ENCODE measurements at places on chromosomes 13 and 19.

DNA sequence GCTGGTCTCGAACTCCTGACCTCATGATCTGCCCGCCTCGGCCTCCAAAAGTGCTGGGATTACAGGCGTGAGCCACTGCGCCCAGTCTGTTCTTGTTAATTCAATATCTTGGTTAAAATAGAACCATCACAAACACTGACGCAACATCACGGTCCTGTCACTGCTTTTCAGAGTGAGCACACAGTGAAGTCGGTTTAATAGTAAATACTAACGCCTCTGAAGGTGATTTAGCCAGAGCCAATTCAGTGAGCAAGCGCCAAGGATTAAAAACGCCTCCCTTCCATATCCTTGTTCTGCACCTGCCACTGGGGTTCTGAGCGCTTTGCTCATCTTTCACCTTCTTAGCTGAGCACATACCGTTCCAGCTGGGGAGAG, 30.3 kb downstream of the LAMP1 start:
- no peak for DNase-seq

- DNase-seq: peak; percentile 52
These were observed 11.7 kb downstream of the NTN5 start for GRCh38 chr19:48660852-48661710.

DNA sequence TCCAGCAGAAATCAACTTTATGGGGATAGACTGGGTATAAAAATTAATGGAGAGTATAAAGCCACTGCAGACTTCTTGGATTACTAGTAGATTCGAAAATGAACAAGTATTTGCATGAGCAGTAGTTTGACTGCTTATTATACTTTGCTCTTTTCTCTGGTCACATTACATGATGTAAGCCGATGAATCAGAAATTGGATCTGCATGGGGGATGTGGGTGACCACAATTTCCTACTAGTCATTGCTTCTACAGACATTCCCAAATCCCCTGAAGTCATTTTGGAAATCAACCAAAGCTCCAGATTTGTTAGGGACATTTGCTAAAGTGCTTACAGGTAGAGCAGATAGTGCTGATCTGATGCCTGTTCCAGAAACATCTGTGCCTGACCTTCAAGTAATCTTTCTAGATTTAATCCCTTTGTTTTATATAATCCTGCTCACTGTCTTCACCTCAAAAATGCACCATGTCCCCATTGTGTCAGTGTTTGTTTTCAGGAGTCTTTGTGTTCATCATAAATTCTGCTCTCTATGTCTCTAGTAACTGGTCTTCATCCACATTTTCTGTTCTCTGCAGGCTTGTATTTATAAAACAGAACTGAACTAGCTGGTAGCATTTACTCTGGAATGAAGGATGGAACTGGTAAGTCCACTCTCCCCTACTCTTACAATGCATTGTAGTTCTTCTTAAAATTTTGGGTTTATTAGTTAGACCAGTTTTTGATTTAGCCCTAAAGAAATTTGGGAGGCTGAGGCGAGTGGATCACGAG, 201.5 kb upstream of the CSNK1A1L start:
- DNase-seq: no peak

DNA sequence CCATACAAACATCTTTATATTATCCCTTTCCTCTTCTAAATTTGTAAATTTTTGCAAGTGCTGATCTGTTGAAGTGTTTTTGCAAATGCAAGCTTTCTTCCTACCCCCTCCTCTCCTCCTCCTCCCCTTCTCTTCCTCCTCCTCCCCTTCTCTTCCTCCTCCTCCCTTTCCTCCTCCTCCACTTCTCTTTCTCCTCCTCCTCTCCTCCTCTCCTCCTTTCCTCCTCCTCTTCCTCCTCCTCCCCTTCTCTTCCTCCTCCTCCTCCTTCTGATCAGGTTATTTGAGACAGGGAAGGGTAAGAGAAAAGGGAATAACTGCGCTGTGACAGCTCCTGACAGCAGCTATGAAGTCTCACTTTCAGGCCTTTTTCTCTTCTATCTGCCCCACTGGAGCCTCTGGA, 8.9 kb downstream of the TNFSF13B start:
- no peak for DNase-seq

- DNase-seq: no peak
These were observed 21.3 kb downstream of the ZNF607 start for GRCh38 chr19:37698216-37698615.

DNA sequence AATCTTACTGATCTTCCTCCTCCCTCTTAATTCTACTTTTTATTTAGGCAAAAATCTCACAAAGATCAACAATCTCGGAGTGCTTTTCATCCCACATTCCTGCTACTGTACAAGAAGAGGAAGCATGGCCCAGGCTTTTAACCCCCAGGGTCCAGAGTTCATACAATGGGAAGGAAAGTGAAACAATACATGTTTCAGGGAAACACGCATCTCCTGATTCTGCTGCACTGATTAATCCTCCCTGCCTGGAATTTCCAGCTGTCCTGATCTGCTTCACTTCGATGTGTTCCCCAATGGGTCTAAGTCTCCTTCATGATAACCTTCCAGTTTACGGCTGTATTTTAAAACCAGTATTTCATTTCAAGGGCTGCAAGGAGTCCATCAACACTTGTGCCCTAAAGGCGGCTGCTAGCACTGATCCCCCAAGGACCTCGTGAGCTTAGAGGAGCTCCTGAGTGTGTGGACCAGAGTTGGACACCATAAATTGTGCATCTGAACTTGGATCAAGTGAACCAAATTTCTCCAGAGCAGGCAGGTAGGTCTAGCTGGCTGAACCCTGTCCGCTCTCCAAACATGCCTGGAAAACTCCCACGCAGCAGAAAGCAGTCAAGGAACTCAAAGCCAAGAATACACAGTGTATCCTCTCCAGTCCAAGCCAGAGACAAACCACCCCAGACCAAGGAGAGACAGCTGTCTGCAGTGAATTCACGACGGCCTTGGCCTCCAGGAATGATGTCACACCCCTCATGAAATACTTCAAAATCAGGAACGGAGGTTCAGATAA, 44.3 kb downstream of the COL4A1 start:
- no peak for DNase-seq

DNA sequence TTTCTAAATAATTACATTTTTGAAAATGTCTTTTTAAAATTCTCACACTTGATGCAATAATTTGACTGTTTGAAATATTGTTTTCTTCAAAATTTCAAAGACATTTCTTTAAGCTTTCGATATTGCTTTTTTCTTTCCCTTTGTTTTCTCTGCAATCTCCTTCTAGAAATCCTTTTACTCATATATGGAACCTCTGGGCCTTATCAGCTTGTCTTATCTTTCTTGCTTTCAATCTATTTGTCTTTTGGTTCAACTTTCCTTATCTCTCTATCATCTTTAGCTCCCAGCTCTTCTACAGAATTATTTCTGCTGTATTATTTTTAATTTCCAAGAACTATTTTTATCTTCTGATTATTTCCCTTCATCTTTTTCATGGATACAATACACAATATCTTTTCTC, 80.7 kb upstream of the DIAPH3 start:
- DNase-seq: no peak

GRCh38 chr13:95921485-95921884, 131.7 kb downstream of the UGGT2 start:
- no peak for DNase-seq

DNA sequence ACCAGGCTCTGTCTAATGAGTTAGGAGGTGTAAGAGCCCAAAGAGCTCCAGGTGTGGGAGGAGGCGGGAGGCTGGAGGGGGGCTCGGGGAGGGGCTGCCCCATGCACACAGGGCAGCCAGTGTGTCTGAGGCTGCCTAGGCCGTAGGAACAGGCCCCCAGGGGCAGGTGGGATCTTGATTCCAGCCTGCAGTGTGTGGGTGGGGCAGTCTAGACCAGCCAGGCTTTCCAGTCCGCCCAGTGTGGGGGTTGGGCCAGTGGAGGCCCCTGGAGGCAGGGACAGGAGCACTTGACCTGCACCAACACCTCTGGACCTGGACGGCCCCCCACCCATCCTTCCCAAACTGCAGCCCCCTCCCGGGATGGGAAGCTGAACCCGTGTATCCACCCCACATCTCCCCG, 5.4 kb upstream of the CAMSAP3 start:
- no peak for DNase-seq

GRCh38 chr13:54845351-54845965, 1816.8 kb downstream of the OLFM4 start:
- no peak for DNase-seq

GRCh38 chr13:90751026-90751425, 596.5 kb upstream of the MIR17HG start:
- DNase-seq: no peak

GRCh38 chr19:47215581-47215980, 15.4 kb downstream of the BBC3 start:
- DNase-seq: no peak

- no peak for DNase-seq
These were observed 65.2 kb downstream of the SOX1 start for GRCh38 chr13:112132142-112132541.

DNA sequence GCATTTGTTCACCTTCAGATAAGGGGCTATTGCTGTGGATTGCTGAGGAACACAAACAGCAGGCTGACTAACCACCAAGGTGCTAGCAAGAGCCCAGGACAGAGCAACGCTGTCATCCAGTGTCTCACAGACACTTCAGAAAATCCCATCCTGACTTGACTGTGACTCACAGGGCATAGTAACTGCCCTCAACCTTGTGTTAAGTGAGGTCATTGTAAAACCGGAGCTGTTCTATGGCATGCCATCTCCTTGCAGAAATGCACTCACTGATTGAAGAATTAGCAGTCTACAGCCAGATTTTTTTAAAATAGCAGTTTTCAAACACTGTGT, 51.1 kb downstream of the TNFRSF19 start:
- no peak for DNase-seq

GRCh38 chr19:34997071-34997617, 3.0 kb upstream of the GRAMD1A start:
- no peak for DNase-seq

GRCh38 chr13:48783181-48783630, 129.5 kb downstream of the CYSLTR2 start:
- DNase-seq: peak; percentile 25

- DNase-seq: no peak
These were observed 99.0 kb upstream of the MRI1 start for GRCh38 chr19:13665125-13665905.

DNA sequence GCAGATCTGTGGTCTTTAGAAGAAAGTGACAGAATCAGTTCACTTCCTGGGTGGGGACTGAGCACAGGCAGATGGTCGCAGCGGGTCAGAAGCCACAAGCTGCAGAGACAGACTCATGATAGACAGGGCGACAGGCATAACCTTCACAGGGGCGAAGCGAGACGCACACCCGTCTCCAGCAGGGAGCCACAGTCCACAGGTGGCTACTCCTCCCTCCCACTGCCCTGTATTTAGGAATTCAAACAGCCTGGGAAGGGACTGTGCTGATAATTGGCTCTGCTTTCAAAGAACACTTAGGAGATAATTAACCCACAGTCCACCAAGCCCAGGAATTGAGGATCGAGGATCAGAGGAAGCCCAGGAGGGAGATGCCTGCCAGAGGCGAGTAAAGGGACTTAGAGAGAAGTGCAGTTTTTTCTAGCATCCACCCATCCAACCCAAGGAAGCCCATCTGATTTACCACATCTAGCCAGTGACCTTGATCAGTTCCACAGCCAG, 23.2 kb downstream of the RFX2 start:
- DNase-seq: no peak

DNA sequence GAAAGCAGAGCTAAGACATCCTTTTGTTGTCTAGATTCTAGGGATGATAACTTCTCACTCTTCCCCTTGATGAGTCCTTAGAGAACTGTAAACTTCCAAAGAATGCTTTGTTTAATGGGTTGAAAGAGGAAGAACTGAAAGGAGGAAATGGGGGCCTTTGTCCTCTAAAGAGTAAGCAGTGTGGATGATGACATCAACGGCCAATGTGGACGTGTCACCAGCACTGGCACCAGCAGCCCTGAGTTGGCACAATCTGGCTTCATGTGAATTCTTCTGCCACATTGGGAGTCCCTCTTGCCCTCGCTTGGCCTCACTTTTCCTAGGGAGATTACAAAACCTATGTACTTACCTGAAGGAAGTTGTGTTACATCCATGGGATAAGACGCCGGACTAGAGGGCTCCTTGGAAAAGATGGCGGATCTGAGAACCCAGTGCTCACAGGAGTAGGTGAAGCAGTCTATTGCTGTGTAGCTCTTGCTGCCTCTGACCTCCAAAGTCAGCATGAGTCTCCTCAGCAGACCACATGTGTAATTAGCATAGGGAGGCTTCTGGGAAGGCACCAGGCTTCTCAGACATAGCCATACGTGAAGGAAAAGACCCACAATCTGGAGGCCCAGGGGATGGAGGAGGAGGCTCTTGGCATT, 62.8 kb downstream of the RGCC start:
- no peak for DNase-seq

GRCh38 chr19:5627395-5627904, 4.6 kb downstream of the SAFB start:
- no peak for DNase-seq

DNA sequence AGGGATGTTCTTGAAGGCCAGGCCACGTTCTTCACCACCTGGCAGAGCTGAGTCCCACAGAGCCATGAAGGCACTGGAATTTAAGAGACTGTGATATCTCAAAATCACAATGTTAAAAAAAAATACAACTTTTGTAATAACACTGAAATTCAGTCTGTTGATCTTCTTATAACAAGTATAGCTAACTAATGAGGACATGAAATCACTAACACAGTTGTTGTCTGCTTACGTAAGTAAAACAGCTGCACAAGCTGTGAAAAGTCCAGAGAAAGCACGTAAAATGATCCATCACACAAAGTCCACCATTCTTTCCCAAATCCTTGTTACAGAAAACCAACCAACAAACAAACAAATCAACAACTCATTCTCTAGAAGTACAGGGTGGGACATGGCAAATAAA, 32.9 kb downstream of the FLT3 start:
- DNase-seq: no peak

DNA sequence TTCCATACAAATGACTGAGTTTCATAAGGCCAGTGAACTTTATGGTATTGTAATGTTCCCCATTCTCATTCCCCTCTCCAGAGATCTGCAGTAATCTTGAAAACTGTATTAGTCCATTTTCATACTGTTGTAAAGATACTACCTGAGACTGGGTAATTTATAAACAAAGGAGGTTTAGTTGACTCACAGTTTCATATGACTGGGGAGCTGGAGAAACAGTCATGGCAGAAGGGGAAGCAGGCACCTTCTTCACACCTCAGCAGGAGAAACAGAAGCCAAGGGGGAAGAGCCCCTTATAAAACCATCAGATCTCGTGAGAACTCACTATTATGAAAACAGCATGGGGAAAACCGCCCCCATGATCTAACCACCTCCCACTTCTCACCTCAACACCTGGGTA, 318.7 kb upstream of the KLF12 start:
- no peak for DNase-seq
